ENCODE measurements at places on chromosomes 11 and 22.

DNA sequence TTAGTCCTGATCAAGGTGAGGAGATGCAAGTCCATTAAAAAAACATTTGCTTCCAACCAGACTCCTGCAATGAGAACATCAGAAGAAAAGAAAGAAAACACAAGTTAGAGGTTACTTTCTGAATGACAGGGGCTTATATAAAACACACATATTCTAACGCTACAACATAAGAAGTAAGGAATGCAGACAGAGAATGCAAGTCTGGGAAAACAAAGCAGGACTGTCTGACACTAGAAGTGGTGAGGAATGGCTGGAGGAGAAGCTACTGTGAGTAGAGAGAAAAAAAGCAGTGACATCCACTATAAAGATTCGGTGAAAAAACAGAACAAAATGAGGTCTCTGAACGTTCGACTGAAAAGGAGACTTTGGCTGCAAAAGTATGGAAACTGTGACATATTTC is 12.3 kb downstream of the TMEM216 start:
- DNase-seq: no peak

DNA sequence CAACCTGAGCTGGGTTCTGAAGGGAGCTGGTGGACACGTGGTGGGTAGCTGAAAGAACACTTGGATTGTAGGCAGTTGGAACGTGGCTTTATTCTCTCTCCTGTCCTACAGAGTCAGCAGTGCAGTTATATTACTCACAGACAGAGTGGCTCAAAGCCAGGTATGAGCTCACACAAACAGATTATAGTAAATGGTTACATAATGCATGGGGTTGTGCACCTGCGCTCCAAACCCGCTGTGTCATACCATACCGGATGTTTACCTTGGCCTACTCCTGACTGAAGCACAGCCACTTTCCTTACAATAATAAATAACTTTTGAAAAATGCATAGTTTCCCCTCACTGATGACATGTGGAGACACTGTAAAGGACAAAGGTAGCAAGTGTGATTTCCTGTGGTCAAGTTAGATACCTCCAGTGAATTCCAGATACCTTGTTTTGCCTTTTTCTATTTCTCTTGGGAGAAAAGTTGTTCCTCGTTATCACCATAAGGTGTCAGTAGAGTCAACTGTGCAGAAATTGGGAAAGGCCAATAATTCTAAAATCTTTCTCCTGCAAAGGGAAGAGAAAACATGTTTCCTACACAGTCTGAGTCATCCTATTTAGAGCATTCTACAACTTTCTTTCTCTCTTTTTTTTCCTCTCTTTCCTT is 13.5 kb downstream of the MS4A6A start:
- no peak for DNase-seq

DNA sequence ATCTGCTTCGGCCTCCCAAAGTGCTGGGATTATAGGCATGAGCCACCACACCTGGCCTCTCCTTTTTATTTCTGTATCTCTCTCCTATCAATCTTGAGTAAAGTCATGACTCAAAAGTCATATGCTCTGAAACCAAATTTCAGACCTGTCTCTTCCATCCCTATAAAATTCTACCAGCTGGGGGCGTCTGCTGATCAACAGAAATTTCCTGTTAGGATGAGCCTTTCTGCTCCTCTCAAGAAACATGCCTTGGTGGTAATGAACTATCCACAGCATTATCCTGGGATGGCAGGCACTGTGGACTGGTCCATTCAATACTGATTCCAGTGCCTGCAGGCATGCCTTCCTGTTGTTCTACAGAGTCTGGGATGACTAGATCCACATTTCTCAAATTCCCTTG is 472.6 kb downstream of the NELL1 start:
- DNase-seq: no peak

- DNase-seq: no peak
These were observed 67.9 kb downstream of the MCM5 start for GRCh38 chr22:35467681-35468434.

DNA sequence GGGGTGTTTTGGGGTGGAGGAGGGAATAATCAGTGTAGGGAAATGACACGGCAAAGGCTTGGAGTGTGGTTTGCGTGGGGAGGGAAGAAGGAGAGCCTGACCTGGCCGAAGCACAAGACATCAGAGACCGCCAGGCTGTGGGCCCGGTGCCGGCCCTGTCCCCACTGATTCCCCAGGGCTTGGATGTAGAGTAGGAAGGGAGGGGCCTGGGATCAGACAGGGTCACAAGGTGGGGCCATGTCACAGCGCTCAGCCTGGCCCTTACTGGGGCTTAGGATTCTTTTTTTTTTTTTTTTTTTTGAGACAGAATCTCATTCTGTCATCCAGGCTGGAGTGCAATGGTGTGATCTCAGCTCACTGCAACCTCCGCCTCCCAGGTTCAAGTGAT is 9.8 kb downstream of the PICK1 start:
- no peak for DNase-seq

- DNase-seq: no peak
These were observed 95.6 kb downstream of the KCNQ1 start for GRCh38 chr11:2540223-2540991.

DNA sequence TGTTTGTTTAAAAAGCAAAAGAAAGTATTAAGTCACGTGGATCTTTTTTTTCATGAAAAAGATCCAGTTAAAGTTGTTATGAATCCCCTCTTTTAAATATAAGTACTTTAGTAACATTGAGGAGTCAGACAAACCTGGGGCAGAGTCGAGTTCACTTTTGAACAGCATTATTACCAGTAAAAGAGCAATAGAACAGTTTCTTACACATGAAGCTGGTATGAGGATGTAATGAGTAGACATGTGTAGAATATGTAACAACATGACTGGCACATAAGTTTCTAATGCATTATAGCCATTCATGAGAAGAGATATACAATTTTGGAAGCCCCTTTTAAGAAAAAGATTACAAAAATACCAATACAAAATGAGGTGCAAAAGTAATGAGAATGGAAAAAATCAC is 7.6 kb upstream of the MUC15 start:
- no peak for DNase-seq

DNA sequence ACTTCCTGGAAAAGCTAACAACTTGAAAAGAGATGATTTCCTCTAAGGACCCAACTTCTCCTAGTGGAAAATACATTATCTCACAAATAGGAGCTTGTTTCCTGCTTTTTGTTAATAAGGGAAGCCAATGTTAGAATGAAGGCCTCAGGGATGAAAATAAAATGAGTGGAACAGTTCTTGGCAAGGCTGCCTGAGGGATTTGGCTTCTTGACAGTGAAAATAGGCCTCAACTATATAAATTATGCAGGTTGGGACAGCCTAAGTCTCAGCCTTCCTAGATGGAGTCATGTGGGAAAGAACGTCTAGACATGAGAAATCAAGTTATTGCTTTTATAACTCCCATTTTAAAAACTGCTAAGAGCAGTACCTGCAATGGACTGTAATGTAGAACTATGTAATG is 92.8 kb upstream of the FIBIN start:
- DNase-seq: peak; percentile 89

- DNase-seq: no peak
These were observed 164.0 kb downstream of the MN1 start for GRCh38 chr22:27637604-27638003.

- DNase-seq: no peak
These were observed 23.4 kb upstream of the ROBO3 start for GRCh38 chr11:124841840-124842239.

DNA sequence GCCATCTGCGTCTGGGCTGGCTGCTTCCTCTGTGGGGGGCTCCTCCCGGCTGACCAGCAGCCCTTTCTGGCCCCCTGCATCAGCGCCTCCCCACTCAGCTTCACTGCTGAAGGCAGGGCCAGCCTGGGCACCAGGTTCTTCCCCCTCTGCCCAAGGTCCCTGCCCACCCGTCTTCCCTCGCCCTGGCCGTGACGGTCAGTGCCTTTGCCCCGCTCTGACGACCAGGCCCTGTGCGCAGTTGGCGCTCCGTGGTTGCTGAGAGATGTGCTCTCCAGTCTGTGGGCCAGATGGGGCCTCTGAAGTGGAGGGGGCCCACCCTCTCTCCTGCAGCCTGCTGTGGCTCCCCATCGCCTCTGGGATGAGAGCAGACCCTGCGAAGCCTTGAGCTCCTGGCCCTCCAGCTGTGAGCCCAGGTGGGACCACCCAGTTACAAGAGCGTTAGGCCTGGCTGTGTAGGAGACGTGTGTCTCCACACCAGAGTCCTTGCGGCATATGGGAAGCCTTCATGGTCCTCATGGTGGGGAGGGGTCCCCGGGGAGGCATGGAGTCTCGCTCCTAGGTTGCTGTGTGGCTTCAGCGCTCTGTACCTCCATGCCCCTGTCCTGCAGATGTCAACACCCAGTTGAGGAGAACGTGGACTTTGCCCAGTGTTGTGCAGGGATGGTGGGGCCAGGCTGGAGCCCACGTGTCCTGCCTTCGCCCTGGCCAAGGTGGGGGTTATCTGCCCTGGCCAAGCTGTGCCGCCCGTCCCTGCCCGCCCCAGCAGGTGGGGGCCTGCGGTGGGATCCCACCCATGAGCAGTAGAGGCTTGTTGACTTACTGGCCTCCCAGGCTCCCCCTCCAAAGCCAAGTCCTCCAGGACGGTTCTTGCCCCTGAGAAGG is 14.2 kb downstream of the LRP5 start:
- DNase-seq: no peak

DNA sequence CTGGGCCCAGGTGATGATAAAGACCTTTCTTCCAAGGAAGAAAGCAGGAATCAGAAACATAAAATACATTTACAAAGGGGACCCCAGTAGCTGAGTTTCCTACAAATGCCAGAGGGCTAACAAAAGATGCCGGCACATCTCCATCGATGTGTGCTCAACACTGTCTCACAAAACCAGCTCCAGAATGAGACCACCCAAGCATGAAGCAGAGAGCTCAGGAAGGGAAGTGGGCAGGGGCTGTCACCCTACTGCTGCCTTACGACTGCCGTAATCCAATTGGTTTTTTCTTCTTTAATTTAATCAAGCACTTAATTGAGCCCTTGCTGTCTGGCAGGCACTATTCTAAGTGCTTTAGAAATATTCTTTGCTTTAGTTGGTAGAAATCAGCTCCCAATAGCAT is 26.1 kb downstream of the SMCO4 start:
- no peak for DNase-seq

DNA sequence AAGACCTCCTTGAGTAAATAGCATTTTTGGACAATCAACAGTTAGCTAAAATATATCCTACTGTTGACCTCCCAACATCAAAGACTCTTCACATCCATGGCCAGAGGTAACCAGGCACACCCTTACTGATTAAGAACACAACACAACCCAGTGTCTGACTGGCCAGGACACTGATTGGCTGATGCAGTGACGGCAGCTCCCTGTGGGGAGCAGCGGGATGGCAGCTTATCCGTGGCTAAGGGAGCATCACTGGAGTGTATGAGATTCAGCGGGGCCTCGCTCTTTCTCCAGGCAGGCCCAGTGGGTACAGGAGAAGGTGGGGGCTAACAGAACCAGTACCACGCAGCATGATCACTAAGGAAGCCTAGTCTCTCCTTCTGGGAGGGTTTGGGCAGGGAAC is 10.3 kb upstream of the IL2RB start:
- no peak for DNase-seq

DNA sequence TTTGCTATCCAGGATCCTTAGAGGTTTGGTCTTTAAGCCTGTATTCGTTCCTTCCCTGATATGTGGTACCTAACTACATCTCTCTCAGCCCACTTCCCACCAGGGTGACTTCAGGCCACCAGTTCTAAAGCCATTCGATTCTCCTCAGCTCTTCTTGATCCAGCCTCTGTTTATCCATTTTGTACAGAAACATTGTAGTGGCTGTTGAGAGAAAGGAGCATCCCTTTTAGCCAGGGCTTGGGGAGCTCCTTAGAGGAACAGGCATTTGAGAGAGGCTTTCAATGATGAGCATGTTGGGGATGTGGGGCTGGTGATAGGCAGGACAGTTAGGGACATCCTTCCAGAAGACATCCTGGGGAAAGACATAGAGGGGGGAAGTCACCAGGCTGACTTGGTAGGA is 17.9 kb downstream of the UBE2L3 start:
- no peak for DNase-seq

GRCh38 chr22:40485813-40486667 is 115.6 kb downstream of the SGSM3 start:
- DNase-seq: no peak

GRCh38 chr22:24289114-24289513 is 18.5 kb downstream of the SPECC1L start:
- peak; percentile 83 for DNase-seq

- no peak for DNase-seq
These were observed 47.7 kb upstream of the SC5D start for GRCh38 chr11:121244884-121245283.

DNA sequence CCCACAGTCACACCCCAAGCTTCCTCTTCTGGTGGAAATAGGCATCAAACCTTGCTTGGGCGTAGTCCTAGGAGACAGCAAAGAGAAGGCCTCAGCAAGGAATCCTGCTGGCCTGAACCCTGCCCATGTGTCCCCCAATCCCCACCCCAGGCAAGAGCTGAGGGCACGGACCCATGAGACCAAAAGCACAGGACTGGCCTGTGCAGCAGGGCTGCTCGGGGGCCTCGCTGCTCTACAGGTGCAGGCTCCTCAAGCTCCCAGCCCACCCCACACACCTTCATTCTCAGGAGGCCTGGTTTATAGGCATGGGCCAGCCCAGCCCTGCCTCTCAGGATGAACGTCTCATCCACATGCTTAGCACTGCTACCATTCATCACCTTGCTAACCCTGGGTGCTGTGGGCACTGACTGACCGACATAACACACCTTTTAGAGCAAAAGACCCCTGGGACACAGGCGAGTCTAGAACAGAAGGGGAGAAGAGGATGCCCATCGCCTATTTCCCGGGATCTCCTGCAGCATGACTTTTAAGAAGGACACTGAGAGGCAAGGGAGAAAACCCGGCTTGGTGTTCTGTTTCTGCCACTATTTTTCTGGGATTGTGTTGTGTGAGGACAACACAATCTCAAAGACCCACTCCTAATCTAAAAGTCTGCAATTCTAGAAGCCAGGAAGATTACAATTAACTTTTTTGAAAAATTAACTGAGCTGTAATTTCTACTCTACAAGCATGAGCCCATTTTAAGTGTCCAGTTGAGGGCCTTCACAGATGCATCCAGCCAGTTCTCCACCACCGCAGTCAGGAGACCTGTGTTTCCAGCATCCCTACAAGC is 15.4 kb downstream of the TCIRG1 start:
- no peak for DNase-seq

Measured in forelimb muscle (tissue), 1 donor.